Daoy (cell line): ENCODE measurements at places on chromosomes 7 and 10. TPM values are rescaled to one million over a fixed set of nuclear protein-coding genes. Genes with fewer than 3 reads are reported as not detected.

Gene TFPI2
- 108 and 113 TPM in 2 replicates for total RNA-seq

Gene TBXAS1
- total RNA-seq = 4.5 and 6.3 TPM in 2 replicates

Gene STK17A
- total RNA-seq = 153 and 156 TPM in 2 replicates

Gene GDF2
- not detected in 2 replicates for total RNA-seq

Gene CALHM1
- total RNA-seq = not detected in 2 replicates

GRCh38 chr10:71832967-71833366 is 18.1 kb downstream of the PSAP start:
- DNase-seq = no peak

GRCh38 chr10:74994854-74995253 is 116.6 kb upstream of the SAMD8 start:
- no peak for DNase-seq

DNA sequence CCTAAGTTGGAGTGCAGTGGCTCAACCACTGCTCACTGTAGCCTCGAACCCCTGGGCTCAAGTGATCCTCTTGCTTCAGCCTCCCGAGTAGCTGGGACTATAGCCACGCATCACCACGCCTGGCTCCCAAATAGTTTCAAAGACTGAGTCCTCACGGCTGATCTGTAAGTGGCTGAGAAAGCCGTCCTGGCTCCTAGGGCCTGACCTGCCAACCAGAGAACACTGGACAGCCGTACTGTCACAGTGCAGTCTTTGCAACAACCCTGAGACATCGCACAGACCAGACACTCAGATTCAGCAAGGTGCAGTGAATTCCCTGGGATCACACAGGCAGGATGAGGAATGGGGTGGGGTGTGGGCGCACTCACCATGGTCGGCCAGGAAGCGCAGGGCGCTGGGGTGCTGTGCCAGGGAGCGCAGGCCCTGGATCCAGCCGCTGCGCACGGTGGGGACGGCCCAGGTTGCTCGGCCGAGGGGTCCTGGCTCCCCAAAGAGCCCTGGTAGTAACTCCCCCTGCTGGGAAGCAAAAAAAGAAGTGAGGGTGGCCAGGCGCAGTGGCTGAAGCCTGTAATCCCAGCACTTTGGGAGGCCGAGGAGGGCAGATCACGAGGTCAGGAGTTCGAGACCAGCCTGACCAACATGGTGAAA is 10.7 kb downstream of the BRAT1 start:
- no peak for DNase-seq

- no peak for DNase-seq
Measured at GRCh38 chr7:27779873-27780272, 39.9 kb downstream of the TAX1BP1 start.

GRCh38 chr7:36526863-36527548 is 137.3 kb downstream of the ANLN start:
- DNase-seq = peak; percentile 91

DNA sequence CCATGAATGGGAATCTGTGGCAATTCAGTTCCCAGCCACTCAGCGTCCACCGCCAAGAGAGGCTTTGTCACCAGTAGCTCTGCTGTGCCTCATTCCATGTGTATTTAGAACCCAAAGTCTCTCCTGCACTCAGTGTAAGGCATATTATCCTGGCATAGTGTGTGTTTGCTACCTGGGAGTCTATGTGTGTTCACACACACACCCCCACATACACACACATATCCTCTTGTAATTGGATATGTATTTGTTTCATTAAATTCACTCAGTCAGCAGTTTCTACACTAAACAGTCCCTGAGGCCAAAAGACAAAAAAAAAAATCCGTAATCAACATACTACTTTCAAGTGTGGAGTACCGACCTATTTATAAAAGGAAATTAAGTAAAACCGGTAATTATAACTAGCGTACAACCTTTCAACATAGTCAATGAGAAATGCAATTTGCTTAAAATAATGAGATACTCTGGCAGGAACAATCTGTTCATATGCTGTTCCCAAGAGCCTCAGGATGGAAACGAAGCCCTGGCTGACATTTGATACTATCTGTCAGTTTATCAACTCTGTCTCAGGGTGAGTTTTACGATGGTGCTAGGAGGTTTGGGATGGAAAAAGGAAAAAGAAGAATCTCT is 425.8 kb upstream of the CELF2 start:
- DNase-seq = no peak

GRCh38 chr7:22548313-22548712 is 48.3 kb upstream of the STEAP1B start:
- no peak for DNase-seq

GRCh38 chr7:90816511-90817142 is 220.5 kb downstream of the CDK14 start:
- DNase-seq = peak; percentile 90

DNA sequence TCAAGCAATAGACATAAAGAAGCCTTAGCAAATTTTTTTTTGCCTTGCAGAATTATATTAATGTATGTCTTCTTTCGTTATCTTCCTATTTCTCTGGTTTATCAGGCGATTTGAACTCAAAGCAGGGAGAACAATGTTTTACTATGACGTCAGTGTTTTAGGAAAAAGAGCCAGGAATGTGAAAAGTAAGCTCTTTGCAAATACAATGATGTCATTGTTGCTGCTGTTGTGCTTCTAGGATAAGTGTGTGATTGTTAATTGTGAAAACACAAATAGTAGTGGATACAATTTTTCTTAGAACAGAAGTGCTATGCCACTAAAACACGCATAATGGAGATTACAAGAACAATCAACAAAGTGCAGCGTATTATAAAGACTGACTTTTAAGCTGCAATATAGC is 9.5 kb upstream of the AUTS2 start:
- DNase-seq = no peak

DNA sequence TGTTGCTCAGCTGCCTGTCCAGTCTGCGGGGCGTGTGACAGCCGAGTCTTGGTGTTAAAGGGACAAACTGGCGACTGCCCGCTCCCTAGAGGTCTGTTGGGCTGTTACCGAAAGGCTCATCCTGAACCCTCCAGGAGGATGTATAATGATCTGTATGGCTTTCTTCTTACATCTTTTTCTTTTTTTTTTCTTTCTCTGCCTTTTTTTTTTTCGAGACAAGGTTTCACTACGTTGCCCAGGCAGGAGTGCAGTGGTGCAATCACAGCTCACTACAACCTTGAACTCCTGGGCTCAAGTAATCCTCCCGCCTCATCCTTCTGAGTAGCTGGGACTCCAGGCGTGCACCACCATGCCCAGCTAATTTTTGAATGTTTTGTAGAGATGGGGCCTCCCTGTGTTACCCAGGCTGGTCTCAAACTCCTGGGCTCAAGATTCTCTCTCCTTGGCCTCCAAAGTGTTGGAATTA is 857 bp downstream of the INTS15 start:
- no peak for DNase-seq

DNA sequence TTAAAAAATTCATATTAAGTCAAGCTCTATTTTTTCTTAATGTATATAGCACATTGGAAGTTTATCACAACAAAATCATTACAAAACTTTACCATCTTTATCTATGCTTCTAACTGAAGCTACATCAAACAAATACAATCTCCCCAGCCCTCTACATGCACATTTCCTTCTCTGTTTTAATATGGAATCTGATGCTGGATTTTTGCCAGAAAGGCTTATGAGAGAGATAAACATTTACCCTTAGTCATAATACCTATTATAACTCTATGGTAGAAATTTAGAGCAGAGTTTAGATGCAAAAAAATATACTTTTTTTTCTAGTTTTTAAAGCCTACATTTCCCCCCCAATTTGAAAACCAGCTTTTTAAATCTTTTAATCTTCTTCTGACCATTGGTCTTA is 1198.6 kb downstream of the GATA3 start:
- DNase-seq = no peak

GRCh38 chr7:24705461-24705954 is 51.8 kb downstream of the GSDME start:
- no peak for DNase-seq

DNA sequence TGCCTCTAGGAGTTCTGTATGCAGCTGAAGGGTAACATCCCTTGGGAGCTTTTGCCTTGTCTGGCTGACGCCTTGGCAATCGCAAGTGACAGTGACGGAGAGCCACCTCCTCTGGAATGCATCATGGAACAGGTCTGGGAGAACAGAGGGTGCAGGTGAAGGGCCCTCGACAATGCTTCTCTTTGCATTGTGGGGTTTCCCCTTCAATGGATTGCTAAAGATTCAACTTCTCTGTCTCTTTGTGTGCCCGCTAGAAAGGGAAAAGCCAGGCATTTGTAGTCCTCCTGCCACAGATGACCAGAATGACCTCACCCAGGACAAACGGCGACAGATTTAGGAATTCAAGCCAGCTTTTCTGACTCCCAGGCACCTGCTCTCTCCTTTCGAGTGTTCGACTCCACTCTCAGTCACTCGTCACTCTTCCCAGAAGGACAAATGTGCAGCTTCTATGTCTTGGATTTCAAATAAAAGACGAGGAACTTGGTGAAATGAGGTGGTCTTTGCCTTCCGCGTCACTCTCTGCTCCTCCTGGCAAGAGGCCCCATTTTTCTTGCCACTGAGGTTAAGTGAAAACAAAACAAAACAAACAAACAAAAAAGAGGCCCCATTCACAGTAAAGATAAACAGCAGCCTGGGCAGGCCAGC is 26.1 kb downstream of the IL2RA start:
- no peak for DNase-seq

GRCh38 chr10:49348593-49348992 is 47.3 kb downstream of the DRGX start:
- DNase-seq = no peak

DNA sequence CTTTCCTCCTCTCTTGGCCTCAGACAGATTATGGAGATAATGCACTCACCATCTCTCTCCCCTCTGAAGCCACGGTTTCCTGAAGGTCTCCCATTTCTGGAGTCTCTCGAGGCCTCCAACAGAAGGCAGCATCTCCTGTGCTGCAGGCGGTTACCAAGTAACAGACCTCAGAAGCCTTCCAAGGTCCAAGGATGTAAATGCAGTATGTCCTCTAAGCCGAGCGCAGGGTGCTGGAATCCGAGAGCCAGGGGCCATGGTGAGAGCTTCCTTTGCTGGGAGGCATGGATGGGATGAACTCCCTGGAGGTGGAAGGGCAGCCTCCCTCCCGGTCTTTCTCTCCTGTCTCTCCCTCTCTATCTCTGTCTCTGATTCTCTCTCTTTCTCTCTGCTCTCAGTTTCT is 79.8 kb downstream of the ADARB2 start:
- no peak for DNase-seq

- no peak for DNase-seq
Measured at GRCh38 chr7:80637911-80638765, at the start of gene CD36. TSS of gene CD36 (plus strand) at chr7:80638642. CDS start at chr7:80646741, 8,099 bp downstream.

DNA sequence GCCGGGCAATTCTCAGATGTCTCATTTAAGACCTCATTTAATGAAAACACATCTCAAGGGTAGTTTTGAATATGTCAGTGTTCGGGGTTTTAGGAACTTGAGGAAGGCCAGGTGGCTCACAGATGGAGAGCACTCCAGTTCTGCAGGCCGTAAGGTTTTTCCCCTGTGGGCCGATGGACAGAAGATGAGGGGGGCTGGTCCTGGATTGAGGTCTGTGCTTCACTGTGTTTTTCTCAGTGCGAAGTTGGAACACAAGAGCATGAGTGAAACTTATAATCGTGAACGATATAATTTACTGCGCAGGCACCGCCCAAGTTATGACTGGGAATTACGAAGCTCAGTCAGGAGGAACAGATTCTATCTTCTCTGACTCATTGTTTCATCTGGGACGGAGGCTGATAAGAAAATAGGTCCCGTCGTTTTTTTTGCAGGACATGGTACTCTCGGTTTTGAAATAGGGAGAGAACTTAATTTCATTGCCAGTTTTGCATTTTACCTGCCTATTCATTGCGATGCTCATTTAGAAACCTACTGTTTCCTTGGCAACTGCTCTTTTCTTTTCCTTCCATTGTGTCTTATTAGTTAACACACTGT is 591.0 kb upstream of the PFKP start:
- peak; percentile 79 for DNase-seq

DNA sequence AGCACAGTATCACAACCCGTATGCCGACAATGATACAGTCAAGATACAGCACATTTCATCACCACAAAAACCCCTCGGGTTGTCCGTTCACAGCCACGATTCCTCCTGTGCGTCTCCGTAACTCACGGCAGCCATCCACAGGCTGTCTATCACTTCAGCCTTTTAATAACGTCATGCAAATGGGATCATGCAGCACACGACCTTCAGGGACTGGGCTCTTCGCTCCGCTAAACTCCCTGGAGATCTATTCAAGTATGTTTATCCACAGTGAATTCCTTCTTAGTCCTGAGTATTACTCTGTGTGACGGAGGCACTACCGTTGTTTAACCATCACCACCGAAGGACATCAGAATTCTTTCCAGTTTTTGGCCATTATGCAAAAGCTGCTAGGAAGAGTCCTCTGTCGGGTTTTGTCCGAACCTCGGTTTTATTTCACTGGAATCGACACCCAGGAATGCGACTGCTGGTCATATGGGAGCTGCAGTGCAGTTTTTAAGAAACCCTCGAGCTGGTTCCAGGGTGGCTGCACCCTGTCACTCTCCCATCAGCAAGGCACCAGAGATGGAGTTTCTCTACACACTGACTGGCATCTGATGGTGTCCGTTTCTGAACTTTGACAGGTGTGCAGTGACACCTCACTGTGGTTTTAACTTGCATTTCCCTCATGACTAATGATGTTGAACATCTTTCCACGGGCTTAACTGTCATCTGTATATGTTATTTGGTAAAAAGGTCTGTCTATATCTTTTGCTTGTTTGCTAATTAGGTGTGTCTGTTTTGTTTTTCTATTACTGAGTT is 193.6 kb downstream of the MAD1L1 start:
- no peak for DNase-seq

DNA sequence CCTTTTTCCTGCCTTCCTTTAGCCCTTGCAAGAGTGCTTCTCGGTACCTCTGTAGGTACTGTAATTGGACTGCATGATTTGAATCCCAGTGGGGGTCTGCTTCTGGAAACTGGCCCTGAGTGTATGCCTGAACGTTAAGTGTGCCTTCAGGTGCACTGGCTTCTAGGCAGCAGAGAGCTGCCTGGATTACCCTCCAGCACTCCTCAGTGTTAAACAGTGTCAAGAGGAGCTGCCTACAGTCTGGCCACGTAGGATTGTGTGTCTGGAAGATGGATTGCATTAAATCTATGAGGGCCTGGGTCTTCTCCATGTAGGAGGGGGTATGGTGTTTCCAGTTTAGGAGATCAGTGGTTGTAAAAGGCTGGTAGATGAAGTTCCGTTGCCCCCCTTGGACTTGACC is 103.7 kb downstream of the TRIM24 start:
- no peak for DNase-seq
